ENCODE measurements at places on chromosomes 16 and 17. TPM values are rescaled to one million over a fixed set of nuclear protein-coding genes. Genes with fewer than 3 reads are reported as not detected.

Gene ARHGAP44
- total RNA-seq, result 7.2 TPM

Gene GRIN2A
- 2.4 TPM for total RNA-seq

Gene PRSS22
- total RNA-seq, result not detected

Gene CCL4
- 0.91 TPM for total RNA-seq

Gene CLEC3A
- total RNA-seq, result not detected

Gene CBX2
- 2.6 TPM for total RNA-seq

Gene SLC35G6
- total RNA-seq, result not detected

Gene AIPL1
- total RNA-seq, result not detected

Gene KCNJ16
- not detected for total RNA-seq

Gene ACE
- total RNA-seq, result 6.2 TPM

Gene DNASE1L2
- total RNA-seq, result 0.47 TPM

Gene ACSM5
- 1.6 TPM for total RNA-seq

Gene CMTM1
- total RNA-seq, result 1.0 TPM

Gene ANKS4B
- not detected for total RNA-seq

Gene SYNRG
- 33.0 TPM for total RNA-seq

Gene SP2
- 13.9 TPM for total RNA-seq

Gene ANTKMT
- 30.7 TPM for total RNA-seq

Gene GCGR
- not detected for total RNA-seq

Gene SLC6A2
- total RNA-seq, result not detected

Gene CCDC40
- 7.7 TPM for total RNA-seq

Gene PIGS
- total RNA-seq, result 38.2 TPM

Data from left ventricle myocardium inferior (tissue), 1 donor.